Caki2 (cell line): ENCODE measurements at places on chromosomes 11 and 22. TPM values are rescaled to one million over a fixed set of nuclear protein-coding genes. Genes with fewer than 3 reads are reported as not detected.
A peak's percentile ranks its signal among the peaks of the same experiment; 100 is the strongest.

DNA sequence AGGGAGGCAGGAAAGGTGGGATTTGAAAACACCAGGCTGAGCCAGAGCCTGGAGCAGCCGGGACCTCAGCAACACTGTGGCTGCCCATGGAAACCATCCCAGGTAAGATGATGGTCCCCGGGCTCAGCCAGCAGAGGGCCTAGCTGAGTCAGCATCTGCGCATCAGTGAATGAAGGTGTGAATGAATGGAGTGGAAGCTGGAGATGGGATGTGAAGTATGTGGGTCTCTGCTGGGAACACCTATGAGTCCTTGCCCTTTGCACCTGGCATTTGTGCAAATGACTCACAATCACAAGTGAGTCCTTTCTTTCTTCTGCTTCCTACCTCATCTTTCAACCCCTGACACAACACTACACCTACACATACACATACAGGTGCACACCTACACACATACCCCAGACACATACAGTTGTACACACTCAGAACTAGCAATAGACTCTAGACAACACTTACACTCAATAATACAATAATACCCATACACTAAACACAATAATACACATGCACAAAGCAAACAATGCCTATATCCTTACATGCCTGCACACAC lies 62.8 kb upstream of the PRDM11 start:
- no peak for DNase-seq

The GUCY1A2 gene
- total RNA-seq, result not detected in 2 replicates

- DNase-seq, result no peak
These were observed 95.6 kb downstream of the PHF21B start for GRCh38 chr22:44914026-44914721.

The CCDC116 gene
- total RNA-seq, result 0.07 TPM in 1 of 2 replicates, not detected in the other

GRCh38 chr11:95937358-95937757 lies 13.5 kb upstream of the MTMR2 start:
- no peak for DNase-seq

The SPINDOC gene
- total RNA-seq, result 22.5 and 29.0 TPM in 2 replicates

The TMEM41B gene
- total RNA-seq, result 50.6 and 52.8 TPM in 2 replicates

- DNase-seq, result no peak
These were observed 26.3 kb upstream of the VPREB1 start for GRCh38 chr22:22218302-22218701.

The MS4A6E gene
- total RNA-seq, result not detected in 2 replicates

DNA sequence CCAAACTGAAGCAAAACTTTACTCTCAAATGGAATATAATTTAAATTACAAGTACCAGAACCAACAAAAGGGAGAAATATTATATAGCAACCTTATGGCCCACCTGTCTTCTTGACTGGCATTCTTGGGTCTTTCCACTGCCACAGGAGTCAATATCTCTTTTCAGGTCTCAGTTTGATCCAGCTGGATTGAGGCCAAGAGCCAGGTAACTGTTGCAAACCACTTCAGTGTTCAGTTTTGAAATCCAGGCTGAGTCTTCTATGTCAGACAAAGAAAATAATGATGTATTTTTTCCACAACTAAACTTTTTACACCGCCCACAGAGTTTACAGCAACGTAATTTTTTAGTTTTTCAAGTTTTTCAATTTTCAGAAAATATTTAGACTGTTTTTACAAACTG lies 648 bp downstream of the DLG2 start:
- no peak for DNase-seq

The LRP4 gene
- 8.7 and 15.2 TPM in 2 replicates for total RNA-seq

- peak; percentile 14 for DNase-seq
These were observed 5.1 kb downstream of the POU2AF3 start for GRCh38 chr11:111303461-111303860.

DNA sequence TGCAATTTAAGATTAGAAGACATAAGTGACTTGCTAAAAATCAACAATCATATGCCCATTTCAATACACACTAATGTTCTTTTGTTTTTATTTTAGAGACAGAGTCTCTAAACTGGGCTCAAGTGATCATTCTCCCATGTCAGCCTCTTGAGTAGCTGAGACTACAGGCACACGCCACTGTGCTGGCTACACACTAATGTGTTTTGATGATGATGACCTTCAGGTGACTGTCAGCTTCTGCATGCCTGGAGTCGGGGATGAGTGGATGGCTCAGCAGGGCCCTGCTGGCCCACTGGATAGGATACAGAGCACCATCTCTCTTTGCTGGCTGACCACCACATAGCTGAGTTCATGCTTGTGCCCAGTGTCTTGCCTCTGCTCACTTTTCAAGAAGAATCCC lies 27.0 kb upstream of the POU2AF1 start:
- DNase-seq, result no peak

- DNase-seq, result no peak
These were observed 158.8 kb downstream of the COMMD9 start for GRCh38 chr11:36130401-36130800.

DNA sequence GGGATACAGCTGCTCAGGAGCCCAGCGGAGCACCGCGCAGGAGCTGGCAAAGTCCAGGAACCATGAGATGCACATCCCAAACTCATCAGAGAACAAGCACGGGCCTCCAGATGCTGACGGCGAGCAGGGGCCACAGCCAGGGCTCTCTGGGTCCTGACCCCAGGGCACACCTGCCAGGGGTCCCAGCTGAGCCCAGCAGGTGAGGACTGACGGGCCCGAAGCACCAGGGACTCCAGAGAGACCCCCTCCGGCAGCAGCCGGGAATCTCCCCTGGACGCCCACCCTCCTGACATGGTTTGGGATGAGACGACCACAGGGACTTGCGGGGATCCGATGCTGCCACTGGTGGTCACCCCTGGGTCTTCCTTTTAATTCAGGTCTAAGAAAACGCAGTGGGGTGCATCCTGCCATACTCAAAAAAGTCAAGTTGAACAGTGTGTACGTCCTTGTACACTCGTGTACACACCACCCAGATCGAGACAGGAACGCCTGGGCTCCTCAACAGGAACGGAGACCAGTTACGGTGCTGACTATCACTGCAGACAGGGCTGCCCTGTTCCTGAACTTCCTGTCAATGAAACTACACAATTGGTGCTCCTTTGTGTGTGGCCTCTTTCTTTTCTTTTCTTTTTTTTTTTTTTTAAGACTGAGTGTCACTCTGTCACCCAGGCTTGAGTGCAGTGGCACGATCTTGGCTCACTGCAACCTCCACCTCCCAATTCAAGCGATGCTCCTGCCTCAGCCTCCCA lies 21.9 kb downstream of the TTLL8 start:
- no peak for DNase-seq

GRCh38 chr11:110527146-110527545 lies 97.4 kb downstream of the FDX1 start:
- no peak for DNase-seq

GRCh38 chr22:31962387-31963125 lies 18.2 kb downstream of the YWHAH start:
- DNase-seq, result no peak

The NTM gene
- total RNA-seq, result not detected in 2 replicates

DNA sequence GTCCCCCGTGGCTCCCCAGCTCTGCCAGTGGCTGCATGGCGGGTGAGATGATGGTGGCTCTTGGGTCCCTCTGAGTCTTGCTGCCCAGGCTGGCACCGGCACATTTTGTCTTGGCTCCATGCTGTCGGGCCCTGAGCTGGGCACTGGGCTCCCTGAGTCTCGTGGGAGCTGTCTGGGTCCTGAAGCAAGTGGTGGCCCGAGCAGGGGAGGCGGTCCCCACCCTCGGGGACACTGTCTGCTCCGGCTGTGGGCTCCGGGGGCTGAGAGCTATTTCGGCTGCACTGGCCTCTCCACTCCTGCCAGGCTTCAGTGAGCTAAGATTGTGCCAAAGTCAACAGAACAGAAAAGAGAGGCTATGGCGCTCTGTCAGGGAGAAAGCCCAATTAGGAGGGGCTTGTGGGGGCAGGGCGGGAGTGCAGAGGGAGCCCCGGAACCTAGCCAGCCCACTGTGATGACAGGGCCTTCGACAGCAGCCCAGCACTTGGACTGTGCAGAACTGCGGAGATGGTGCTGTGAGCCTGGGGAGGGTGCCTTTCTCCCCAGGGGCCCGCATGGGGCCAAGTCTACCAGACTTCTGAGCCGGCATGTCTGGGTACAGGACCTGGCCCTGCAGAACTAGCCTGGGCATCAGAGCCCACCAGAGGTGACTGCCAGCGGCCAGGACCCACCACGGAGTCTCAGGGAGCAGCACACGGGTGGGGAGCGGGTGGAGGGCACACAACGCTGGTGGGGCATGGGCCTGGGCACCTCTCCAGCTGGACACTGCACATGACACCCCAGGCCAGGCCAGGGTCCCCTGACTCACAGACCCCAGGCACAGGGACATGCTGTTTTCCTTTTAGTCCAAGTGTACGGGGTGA lies 38.0 kb downstream of the RTN4R start:
- no peak for DNase-seq

GRCh38 chr11:77303328-77303727 lies 1.8 kb upstream of the GDPD4 start:
- no peak for DNase-seq

- no peak for DNase-seq
These were observed 270.2 kb downstream of the CTTN start for GRCh38 chr11:70668204-70669202.

DNA sequence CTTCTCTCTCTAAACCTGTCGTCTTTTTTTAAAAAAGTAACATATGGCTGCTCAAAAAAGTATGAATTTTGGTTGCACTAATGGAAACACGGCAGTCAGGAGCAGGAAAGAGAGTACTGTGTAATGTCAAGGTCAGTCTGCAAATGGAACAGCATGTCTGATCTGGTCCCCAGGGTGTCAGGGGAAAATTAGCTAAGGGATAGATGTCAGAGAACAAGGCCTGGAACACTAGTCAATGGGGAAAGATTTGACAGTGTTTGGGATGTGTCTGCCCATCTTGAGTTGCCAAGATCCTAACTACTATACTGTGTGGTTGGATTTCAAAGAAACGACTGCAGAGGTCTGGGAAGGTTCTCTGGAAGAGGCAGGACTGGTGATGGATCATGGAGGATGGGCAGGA lies 65.7 kb upstream of the PHOX2A start:
- no peak for DNase-seq

- DNase-seq, result no peak
These were observed 89.3 kb downstream of the RDX start for GRCh38 chr11:110207123-110207522.

- DNase-seq, result no peak
These were observed 37.9 kb downstream of the MAPK1 start for GRCh38 chr22:21829523-21829922.

DNA sequence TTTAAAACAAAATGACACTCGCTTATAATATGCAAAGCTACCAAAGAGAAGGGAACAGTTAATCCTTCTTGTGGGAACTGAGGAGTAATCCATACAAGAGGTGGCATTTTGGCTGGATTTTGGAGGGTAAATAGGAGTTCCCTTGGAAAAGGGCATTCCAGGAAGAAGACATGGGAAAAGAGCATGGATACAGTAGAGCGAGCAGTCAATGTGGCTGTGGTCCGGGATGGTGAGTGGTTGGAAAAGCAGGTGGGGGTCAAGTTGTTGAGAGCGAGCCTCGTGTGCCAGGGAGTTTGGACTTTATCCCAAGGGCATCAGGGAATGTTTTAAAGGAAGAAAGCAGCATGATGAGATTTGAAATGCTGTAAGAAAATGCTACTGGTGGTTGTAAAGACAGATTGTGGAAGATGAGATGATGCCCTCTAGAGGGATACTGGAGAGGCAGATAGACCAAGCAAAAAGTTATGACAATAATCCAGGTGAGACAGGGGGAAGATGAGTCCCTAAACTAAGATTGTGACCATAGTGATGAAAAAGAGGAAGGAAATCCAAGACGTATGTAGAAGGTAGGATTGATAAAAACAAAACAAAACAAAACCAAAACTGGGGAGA lies 3.8 kb upstream of the MMP7 start:
- DNase-seq, result peak; percentile 26

The OR8G5 gene
- total RNA-seq, result not detected in 2 replicates

- no peak for DNase-seq
These were observed 13.0 kb downstream of the LIF start for GRCh38 chr22:30233582-30233981.

GRCh38 chr11:12408156-12408770 lies 30.9 kb downstream of the PARVA start:
- DNase-seq, result no peak

DNA sequence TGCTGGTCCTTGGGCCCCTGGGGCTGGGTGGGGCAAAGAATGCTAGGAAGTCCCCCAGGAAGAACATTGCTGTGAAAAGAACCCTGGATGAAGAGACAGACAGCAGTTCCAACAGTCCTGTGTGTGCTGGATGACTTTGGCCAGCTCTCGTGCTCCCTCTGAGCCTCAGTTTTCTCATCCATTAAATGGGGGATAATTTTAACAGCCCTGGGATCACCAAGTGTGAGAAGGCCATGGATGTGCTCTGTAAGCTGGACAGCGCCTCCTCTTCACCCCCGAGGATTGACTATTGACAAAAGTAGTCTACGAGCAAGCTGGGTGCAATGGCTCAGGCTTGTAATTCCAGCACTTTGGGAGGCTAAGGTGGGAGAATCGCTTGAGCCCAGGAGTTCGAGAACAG lies 2.5 kb downstream of the LARGE2 start:
- DNase-seq, result no peak

The OR2AT4 gene
- not detected in 2 replicates for total RNA-seq

GRCh38 chr22:34579519-34579918 lies 486.4 kb upstream of the ISX start:
- no peak for DNase-seq

DNA sequence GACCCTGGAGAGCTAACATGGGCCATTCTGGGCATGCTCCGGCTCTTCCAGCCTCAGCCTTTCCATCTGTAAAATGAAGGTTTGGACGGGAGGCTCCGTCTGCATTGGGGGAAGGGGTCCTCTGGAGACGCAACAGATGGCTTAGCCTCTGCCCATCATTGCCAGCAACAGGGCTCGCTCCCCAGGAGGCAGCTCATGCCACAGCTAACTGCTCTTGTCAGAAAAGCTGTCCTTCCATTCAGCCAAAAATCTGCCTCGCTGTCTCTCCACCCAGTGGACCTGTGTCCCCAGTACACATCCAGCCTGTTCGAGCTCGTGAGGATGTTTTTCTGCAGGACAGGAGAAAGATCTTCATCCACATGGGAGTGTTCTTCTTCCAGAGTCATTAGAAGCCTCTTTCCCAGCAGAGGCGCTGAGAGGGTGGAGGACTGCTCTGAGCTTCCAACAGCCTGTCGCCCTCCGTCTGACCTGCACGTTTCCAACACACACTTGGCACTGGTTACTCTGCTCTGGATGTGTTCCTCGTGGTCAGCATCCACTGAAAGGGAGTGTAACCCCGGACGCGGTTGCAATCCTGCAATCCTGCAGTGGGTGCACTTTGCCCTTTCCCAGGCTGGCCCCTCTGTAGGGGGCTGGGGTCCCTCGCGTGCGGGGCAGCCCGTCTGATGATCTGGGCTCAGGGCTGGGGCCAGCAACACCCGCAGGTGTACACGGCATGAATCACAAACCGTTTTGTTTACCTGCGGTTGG lies 1340.9 kb downstream of the TBC1D22A start:
- DNase-seq, result no peak

The HDHD5 gene
- 132 and 138 TPM in 2 replicates for total RNA-seq

- DNase-seq, result no peak
These were observed 14.0 kb downstream of the FJX1 start for GRCh38 chr11:35632301-35632700.
